Activated CD4-positive, alpha-beta T cell treated with anti-CD3 and anti-CD28 coated beads for 1 hour (primary cell): ENCODE measurements at places on chromosomes 3 and 15.

DNA sequence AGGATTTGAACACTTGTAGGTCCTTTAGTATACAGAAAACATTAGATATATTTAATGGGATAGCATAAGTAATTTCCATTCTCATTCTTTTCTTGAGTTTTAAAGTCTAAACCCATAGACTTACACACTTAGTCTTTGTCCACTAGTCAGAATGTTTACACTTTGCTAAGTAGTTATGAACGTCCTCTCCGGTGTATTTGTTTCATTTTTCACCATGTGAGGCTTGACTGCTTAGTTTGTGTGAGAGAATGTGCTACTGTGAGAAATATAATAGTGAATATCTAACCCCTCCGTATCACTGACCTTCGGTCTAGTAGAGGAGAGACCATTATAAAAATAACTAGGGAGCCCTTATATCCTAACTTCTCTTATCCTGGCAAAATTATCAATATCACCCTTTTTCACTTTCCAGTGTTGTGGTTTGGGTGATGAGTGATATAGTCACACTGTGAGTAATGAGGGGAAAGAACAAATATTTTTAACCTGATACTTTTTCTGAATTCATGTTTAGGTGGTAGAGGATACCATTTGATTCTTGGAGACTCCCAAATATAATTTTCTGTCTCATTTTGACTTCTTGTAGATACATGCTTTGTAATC is 122.4 kb downstream of the UBE2E2 start:
- no peak for DNase-seq

GRCh38 chr3:11832981-11833905 is 13.4 kb downstream of the TAMM41 start:
- no peak for DNase-seq

GRCh38 chr3:63875510-63875909 is 11.8 kb downstream of the ATXN7 start:
- DNase-seq, result no peak

DNA sequence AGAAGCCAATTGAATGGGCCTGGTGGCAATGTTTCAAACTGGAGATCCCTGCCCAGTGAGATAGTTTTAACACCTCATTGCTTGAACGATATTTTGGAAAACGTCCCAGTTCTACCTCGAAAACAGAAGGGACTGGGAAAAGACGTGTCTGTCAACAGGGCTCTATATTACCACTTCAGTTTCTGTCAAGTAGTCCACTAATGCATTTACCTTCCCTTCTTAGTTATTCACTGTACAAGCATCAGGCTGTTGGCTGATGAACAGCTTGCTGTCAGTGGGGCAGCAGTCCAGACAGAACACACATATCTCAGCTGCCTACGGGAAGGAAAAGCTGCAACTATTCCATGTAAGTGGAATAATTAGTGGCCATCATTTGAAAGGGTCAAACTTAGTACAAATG is 794.7 kb upstream of the GBE1 start:
- no peak for DNase-seq

- DNase-seq, result no peak
Measured at GRCh38 chr3:160486459-160486869, 36.9 kb upstream of the TRIM59 start.

DNA sequence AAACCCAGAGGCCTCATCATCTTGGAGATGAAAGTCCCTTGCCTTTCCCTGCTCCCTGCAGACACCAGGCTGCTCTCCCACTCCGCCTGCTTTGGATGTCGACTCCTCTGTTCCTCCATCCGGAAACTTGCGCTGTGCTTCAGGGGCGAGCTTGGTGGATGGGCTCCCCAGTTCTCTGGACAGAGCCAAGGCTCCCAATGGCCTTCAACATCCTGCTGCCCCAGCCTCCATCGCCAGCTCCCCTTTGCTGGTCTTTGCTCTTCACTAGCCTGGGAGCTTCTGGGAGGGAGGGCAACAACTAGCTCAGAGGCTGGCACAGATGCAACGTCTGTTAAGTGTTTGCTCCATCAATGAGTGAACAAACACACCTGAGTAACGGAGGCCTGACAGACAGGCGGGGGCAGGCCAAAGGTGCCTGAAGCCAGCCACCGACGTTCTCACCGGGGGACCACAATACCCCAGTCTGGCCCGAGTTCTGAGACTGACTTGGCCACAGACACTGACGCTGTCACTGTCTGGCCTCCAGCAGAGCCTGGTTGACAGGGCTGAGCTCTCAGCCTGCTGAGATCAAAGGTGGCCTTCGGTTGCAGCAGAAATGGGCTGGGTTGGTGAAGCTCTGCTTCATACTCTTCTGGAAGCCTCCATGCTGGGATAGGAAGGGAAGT is 39.0 kb downstream of the RGMA start:
- no peak for DNase-seq

GRCh38 chr3:13162549-13163320 is 89.5 kb upstream of the IQSEC1 start:
- DNase-seq, result no peak

DNA sequence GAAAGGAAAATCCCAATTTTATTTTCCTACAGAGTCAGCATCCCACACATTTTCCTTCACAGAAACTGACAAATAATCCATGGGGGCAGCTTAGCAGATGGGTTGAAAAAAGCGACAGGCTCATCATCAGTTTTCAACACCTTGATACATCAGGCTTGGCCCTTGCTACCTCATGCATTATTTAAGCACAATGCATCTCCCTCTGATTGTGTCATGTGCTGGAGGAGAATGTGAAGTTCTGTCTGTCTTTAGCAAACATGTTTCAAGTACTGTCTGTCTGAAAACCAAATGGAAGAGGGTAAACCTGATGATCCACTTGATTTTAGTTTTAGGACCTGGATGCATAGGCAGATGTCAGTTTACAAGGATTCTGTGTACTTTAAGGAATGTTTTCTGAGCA is 128.6 kb upstream of the ADAMTS9 start:
- DNase-seq, result no peak

- no peak for DNase-seq
Measured at GRCh38 chr3:8530581-8530980, 29.0 kb downstream of the LMCD1 start.

- peak; percentile 57 for DNase-seq
Measured at GRCh38 chr3:134308350-134308891, 57.8 kb upstream of the RYK start.

- DNase-seq, result no peak
Measured at GRCh38 chr3:32443478-32443877, 51.8 kb downstream of the CMTM7 start.

DNA sequence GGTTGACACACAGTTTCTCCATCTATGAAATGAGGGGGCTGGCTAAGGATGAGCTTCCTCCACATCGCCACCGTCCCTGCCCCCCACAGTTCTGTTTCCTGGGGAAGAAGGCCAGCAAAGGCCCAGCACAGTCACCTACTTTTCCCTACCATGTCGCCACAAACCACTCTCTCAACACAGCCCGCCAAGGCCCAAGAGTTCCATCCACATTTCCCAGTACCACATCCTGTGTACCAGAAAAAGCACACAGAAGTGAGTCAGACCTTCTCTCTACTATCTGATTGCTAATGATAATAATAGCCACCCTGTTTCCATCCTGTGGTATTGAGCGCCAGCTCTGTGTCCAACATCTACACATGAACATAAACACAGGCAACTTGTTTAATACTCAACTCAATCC is 30.3 kb upstream of the C15orf39 start:
- no peak for DNase-seq

- DNase-seq, result no peak
Measured at GRCh38 chr3:23496165-23496564, 293.0 kb downstream of the UBE2E2 start.

DNA sequence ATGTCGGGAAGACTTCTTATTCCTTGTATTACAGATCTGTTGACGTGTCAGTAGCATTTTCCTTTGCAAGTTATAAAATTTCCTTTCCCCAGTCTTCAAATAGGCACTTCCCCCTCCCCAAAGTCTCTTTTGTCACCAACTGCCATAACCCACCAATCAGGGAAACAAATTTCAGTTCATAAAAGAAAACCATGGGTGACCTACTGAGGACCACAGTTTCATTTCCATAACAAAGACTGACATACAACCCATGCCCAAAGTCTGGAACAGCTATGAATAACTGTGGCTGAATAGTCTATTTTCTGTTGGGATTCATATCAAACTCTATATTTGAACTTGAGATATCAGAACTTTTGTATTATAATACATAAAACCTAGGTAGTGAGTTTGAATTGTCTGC is 307.8 kb downstream of the KBTBD8 start:
- no peak for DNase-seq

DNA sequence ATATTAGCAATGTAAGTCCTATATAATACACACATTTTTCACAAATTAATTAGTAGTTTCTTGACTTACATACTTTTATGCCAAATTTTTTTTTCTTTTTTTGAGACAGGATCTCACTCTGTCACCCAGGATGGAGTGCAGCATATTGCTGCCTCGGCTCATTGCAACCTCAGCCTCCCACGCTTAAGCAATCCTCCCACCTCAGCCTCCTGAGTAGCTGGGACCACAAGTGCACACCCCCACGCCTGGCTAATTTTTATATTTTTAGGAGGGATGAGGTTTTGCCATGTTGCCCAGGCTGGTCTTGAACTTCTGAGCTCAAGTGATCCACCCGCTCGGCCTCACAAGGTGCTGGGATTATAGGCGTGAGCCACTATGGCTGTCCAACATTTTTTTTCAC is 54.6 kb downstream of the RNF111 start:
- DNase-seq, result no peak
